ENCODE measurements at places on chromosomes 6 and 20.

DNA sequence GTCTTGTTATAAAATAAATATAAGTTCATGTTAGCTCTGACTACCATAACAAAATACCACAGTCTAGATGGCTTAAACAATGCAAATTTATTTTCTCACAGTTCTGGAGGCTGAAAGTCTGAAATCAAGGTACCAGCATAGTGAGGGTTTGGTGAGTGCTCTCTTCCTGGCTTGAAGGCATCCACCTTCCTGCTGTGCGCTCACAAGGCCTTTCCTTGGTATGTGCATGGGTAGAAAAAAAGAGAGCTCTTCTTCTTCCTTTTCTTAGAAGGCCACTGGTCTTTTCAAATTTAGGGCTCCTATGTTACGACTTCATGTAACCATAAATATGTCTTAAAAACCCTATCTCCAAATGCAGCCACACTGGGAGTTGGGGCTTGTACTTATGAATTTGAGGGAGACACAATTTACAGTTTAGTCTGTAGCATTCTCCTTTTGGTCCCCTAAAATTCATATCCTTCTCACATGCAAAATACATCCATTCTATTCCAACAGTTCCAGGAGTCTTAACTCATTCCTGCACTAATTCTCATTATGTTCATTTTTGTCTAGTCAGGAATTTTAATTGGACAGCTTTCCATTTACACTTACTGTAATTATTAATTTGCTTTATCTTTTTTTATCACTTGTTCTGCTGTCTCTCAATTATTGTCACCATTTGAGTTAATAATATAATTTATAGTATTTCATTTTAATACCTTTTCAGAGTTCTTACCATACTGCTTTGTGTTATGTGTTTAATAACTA, 381.9 kb upstream of the EPHA7 start:
- no peak for DNase-seq

- DNase-seq: no peak
These were observed 502.2 kb upstream of the JARID2 start for GRCh38 chr6:14743474-14744211.

- DNase-seq: no peak
These were observed 63.4 kb downstream of the QRSL1 start for GRCh38 chr6:106692819-106693208.

GRCh38 chr6:84074988-84075781, 41.6 kb downstream of the MRAP2 start:
- DNase-seq: no peak

- DNase-seq: no peak
These were observed 911.6 kb upstream of the SLC35B3 start for GRCh38 chr6:9346923-9347322.

GRCh38 chr6:110566346-110567125, 90.1 kb upstream of the SLC22A16 start:
- no peak for DNase-seq

GRCh38 chr6:163459007-163459406, 44.5 kb downstream of the QKI start:
- DNase-seq: no peak

DNA sequence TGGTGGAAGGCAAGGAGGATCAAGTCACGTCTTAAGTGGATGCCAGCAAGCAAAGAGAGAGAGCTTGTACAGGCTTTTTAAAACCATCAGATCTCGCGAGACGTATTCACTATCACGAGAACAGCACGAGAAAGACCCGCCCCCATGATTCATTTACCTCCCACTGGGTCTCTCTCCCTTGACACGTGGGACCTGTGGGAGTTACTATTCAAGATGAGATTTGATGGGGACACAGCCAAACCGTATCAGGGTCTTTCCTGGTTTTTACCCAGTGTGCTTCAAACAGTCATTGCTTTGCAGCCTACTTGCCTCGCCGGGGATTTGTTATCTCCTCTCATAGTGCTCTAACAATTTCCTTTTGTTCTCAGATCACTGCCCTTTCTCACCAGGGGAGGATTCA, 108.2 kb downstream of the UST start:
- DNase-seq: no peak

- DNase-seq: peak; percentile 85
These were observed at the start of gene CDKN1A for GRCh38 chr6:36678488-36679042. CDKN1A (plus strand) TSS chr6:36678714; CDS start chr6:36684102, 5,388 bp downstream.

- no peak for DNase-seq
These were observed 32.4 kb downstream of the VAPB start for GRCh38 chr20:58421497-58421850.

- no peak for DNase-seq
These were observed 72.4 kb downstream of the GPX5 start for GRCh38 chr6:28597924-28598722.

DNA sequence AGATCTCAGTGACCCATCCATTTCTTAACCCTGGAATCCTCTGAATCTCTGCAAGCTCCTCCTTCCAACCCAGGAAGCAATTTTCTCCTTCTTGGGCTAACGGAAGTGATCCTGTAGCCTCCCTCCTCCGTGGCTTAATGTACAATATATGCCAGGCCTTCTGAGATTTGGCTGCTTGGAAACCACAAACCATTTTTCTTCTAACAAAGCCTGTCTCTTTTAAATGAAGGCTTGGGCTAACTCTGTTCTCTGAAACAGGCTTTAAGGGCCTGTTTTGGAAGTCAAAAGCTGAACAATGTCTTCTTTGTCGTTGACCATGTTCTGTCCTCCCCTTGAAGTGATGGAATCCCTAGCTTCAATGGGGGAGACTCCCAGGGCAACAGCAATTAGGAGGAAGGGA, 14.9 kb downstream of the FYN start:
- DNase-seq: no peak

GRCh38 chr6:33912195-33912594, 108.4 kb upstream of the MLN start:
- DNase-seq: no peak

DNA sequence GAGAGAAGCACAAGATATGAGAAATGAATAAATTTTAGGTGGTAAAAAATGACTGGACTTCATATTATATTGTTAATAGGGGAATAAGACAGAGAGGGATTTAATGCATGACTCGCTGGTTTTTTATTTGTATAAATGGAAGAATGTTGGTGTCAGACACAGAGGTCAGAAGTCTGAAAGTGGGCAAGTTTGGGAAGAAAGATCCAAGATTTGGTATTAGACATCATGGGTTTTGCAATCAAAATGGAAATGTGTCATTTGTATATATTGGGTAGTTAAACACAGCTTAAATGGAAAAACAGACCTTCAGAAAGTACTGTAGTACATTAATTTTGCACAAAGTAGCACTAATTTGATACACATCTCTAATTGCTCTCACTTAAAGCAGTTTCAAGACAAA, 96.2 kb downstream of the EYA4 start:
- no peak for DNase-seq

GRCh38 chr6:45541934-45542333, 164.2 kb upstream of the SUPT3H start:
- DNase-seq: no peak

- DNase-seq: no peak
These were observed 978 bp downstream of the WFDC6 start for GRCh38 chr20:45538209-45538799.

- DNase-seq: no peak
These were observed 28.8 kb downstream of the POM121L2 start for GRCh38 chr6:27283279-27283678.

DNA sequence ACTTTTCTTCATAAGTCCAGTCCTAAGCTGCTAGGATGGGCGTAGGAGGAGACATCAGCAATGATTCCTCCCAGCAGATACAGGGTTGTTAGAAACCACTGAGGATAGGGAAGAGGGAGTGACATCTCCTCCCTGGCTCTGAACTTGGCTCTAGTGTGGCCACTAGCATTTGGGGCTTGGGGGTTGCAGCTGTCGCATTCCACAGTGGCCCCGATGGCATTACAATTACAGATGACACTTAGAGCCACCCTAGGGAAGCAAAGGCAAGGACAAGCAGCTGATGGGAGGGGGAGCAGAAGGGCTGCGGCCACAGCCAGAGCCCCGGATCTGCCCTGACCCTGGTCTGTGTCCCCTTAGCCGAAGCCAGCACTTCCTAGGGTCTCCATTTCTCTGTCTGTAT, 9.5 kb upstream of the CDKN1A start:
- DNase-seq: no peak

- DNase-seq: no peak
These were observed 95.8 kb downstream of the TMEM242 start for GRCh38 chr6:157227202-157228166.

DNA sequence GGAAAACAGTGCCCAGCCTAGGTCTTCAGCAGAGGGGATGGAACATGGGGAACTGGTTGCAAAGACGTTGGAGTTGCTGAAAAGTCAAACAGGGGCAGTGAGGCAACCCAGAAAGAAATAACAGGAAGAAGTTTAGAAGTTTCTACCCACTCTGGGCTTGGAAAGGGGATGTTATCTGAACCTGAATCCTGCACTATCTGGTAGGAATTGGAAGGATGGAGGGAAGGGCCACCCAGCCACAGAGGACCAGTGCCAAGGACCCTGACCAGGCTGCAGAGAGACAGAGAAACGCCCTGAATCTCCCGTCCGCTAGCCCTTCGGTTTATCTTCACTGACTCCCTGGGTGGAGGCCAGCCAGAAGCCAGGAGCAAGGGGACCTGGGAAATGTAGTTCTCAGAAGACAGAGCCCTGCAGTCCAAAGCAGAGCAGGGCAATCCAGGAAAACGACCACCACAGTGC, 217.3 kb upstream of the RREB1 start:
- DNase-seq: peak; percentile 42

GRCh38 chr6:141548966-141549365, 583.8 kb upstream of the GJE1 start:
- DNase-seq: no peak

GRCh38 chr6:113146878-113147277, 710.3 kb upstream of the MARCKS start:
- DNase-seq: no peak

DNA sequence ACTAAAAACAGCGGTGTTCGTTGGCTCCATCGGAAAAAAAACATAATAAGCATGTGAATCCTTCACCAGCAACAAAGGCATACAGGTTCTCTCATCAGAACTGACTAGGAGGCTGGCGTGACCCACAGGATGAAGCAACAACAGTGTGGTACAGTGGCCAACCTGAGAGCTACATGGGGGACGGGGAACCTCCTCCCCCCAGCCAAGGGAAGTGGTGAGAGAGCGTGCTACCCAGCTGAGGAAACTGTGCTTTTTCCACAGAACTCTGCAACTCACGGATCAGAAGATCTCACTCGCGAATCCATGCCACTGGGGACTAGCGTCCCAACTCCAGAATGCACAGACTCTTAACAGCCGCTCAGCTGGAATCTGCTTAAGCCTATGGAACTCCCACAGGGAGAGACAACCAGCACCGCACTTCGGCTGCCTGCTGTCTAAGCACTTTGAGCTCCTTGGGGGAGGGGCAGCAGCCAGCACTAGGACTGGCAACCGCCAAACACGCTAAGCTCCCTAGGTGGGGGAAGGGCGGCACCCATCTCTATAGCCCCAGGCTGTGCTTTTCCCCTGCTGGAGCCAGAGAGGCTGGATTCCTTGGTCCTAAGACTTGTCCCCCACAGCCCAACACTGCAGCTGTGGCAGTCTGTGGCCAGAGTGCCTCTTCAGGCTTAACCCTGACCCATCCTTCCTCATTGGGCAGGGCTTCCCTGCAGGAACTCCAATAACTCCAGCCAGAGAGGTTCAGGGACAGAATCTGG, 538.3 kb upstream of the BTBD3 start:
- DNase-seq: peak; percentile 83

DNA sequence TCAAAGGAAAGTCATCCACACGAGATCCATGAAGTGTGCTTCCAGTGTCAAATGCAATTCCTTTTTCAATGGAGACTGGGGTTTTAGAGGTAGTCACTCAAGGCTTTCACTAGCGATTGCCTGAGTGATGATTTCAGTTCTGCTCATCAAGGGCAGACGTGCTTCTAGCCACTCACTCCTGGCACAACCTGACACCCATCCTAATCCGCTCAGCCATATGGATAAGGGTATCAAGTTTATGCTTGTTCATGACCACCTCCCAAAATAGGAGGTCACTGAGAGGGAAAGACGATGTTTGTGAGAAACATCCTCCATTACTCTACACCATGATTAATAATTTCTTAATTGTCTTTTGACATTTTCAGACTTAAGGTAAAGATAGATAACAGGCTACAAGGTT, 91.3 kb upstream of the HEY2 start:
- DNase-seq: no peak

DNA sequence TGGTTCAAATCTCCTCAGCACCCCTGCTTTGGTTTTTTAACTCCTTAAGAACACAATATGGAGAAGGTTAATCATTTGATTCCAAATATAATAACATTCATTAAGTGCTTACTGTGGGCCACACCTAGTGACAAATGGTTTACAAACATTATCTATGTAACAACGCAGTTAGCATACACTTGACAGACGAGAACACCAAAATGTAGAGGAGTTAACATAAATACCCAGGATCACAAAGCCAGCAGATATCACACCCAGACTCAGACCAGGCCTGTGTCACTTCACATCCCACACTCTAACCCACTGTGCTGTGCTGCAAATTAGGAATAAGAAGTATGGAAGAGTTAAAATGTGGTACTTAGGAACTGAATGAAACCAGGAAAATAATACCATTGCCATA, 82.9 kb downstream of the AGPAT4 start:
- DNase-seq: no peak

GRCh38 chr20:2763186-2763585, 37.2 kb downstream of the CPXM1 start:
- DNase-seq: no peak

DNA sequence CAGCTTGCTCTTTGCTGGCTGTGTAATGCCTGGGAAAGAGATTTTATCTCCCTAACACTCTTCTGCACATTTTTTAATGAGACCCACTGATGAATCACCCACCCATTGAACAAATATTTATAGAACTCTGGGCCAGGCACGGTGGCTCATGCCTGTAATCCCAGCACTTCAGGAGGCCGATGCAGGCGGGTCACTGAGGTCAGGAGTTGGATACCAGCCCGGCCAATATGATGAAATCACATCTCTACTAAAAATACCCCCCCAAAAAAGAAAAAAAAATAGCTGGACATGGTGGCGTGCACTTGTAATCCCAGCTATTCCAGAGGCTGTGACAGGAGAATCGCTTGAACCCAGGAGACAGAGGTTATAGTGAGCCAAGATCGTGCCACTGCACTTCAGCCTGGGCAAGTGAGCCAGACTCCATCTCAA, 82.1 kb upstream of the SIRPA start:
- DNase-seq: no peak

DNA sequence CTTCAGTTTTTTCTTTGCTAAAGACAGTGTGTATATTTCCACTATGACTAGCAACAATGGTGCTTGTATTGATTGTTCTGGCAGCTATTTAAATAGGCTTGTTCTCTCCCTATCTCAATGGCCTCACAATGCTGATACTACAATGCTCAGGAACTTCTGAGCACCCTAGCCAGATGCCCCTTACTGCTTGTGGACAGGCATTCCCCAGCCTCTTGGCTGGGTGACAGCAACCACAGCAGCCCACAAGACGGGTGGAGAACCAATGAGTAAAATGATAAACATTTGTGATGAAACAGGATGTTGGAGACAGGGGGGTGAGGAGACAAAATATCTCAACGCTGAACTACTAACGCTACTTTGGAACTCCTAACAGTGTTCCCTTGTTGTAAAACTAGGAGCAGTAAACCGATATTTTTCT, 42.3 kb downstream of the HIVEP2 start:
- DNase-seq: no peak

All from glutamatergic neuron (in vitro differentiated cells).